Activated CD4-positive, alpha-beta T cell treated with anti-CD3 and anti-CD28 coated beads, Interleukin-10, Interleukin-2, amounts not matched to agents 100 ng/mL and 50 ng/mL, durations not matched to agents 16 hours and 8 hours (primary cell): ENCODE measurements at places on chromosomes 6 and 20.
A peak's percentile ranks its signal among the peaks of the same experiment; 100 is the strongest.

DNA sequence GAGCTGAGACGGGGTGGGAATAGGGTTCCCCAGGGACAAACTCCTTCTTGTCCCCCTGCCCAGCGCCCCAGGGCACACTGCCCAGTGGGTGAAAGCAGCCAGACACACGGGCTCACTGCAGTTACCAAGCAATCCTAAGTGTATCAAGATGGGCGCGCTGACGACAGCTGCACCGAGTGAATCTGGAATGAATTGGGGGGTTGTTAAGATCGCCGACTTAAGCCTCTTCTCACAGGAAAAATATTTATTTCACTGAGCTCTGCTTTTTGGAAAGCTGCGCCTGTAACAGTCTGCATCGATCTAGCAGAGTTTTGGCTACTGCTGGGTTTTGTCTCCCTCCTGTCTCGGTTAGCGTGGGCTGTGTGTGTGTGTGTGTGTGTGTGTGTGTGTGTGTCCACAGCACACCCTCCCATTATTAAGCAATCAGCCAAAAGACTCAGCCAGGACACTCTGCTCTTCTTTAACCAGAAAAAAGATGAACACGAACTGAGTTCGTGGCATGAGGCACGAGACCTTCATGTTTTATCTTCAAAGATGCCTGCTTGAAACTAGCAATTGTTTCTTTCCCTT lies 35.9 kb downstream of the RIPOR3 start:
- no peak for DNase-seq

DNA sequence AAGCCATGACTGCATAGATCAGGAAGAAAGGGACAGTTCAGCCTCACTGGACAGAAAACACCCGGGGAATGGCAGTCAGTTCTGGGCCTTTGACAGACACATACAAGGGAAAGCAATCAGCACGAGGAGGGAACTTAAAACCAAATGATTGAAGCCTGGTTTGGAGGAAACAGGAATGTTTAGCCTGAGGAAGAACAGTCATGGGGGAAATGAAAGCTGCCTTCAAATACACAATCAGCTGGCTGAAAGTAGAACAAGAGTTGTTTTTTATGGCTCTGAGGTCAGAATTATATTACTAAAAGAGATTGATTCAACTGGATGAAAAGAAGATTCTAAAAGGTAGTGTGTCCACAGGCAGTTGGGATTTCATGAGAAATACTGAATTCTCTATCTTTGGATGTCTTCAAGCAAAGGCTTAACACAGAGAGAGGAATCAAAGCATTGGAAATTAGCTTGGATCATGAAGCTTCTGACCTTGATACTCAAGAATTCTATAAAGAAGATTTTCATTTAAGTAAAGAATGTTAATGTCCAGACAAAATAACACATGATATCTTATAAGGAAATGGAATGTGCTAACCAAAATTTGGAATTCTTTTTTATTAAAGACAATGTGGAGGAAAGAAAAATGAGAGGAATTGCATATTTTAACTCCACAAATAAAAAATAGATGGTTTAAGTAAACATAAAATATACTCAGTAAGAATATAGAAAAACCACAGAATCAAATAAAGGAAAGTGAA lies 216.6 kb downstream of the IBTK start:
- no peak for DNase-seq

- no peak for DNase-seq
Observed at GRCh38 chr20:37413023-37413334, 67.0 kb downstream of the SRC start.

GRCh38 chr20:32289661-32290431 lies 12.4 kb downstream of the KIF3B start:
- DNase-seq = no peak

GRCh38 chr6:26380256-26380655 lies 2.7 kb upstream of the BTN2A2 start:
- DNase-seq = no peak

DNA sequence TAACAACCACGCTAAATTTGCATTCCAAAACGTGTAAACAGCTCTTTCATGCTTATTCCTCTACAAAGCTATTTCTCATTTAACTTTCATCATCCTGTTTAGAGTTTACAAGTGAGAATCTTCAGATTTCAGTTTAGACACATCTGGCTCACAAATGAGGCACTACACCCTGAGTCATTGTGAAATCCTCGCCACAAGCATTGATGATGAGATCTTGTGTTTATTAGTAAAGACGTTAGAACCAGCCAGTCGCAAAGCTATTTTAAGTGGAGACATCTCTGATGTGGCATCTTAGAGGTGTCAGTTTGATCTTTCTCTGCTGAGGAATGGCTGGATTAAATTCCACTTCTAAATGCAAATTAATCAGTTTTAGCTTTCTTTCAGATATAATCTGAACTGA lies 8.3 kb upstream of the ISM1 start:
- peak; percentile 68 for DNase-seq

GRCh38 chr6:32639440-32640394 lies 2.5 kb downstream of the HLA-DQA1 start:
- no peak for DNase-seq

DNA sequence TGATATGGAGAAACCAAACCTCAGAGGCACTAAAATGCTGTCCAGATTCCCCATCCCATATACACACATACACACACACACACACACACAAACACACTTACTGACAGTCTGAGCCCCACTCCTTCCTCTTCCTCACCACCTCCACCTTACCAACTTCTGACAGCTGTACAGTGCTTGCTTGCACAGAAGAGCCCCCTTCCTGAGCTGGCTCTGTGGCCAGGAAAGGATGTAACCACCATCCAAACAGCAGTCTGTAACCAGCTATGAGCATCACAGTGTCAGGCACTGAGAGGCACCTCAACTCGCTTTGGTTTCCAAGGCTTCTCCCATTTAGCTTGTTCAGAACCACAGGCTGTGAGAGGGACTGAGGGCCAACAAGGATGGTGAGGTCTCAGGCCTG lies 5.9 kb upstream of the C6orf136 start:
- no peak for DNase-seq

DNA sequence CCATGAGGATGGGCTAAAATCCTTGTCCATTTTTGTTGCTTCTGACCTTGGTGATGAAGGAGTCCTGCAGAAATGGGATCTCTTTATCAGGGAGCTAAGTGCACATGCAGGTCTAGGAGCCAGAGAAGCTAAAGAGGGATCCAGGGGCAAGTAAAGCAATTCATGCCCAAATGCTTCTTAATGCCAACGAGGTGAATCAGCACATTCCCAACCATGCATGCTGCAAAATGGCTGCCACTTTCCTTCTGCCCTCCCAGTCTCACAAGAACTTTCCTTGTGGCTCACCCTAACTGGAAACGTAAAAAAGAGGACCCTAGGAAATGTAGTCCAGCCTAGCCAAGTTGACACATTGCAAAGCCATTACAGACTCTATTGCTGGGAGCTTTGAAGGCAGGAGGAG lies 298.4 kb downstream of the MAFB start:
- no peak for DNase-seq

- DNase-seq = no peak
Observed at GRCh38 chr6:57177545-57178265, 5.6 kb downstream of the BAG2 start.

GRCh38 chr20:57167971-57168701 lies 98.3 kb downstream of the BMP7 start:
- no peak for DNase-seq

DNA sequence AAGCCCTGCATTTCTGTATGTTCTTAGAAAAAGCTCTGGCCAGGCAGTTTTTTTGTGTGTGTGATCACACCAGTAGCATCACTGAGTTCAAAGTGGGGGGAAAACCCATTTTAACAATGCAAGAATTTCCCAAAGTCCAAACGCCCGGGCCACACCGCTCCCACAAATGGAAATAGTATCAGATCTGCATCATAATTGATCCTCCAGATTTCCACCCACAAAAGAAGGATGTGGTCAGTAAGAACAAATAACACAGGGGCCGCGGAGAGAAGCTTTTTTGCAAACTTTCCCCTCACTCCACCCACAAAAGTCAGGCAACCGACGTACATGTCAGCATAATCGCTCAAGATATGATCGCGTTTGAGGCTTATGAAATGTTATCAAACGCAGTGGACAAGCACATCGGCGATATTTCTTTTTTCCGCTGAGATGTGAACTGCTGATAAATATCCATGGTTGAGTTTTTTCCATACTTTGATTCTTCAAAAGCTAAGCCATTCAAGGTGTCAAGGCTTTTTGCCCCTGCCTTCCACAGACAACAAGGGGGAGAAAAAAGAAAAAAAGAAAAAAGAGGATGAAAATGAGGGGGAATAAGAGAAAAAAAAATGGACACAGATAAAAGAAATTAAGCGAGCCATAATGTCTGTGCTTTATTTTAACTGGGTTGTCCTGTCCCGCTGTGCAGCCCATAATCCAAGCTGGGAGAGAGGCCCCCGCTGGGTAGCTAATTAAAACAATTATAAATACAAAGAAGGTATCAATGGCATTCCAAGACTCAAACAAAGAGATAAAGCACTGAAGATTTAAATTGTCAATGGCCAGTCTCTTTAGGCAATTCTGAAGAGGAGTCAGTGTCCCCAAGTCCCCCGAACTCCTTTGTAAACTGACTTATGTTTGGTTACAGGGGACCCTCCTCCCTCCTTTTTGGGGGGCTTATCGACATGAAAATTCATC lies 143.5 kb downstream of the ZFP64 start:
- peak; percentile 67 for DNase-seq

DNA sequence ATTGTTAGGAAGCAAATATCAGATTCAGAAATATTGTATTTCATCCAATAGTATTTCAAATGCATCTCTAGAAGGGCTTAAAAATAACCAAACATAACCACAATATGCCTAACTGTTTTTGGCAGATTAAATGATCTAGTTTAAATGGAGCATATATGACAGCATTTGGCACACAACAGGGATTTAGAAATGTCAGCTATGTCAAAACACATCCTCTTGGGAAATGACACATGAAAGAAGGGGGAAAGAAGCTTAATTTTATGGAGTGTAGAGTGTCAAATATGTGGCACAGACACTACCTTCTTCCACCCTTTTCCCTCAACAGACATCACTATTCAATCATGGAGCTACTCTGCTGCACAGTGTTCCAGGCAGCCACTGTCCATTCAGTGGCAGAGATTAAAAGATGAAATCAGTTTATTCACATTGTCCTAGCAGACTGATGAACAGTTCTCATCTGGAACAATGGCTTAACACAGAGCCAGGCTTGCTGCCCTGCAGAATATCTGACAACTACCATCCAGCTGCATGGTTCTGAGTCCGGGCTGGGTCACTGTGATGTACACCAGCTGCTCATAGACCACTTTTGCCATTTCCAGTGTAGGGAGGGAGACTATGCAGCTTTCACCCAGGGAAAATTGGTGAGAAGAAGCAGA lies 349.8 kb downstream of the DHX35 start:
- no peak for DNase-seq

DNA sequence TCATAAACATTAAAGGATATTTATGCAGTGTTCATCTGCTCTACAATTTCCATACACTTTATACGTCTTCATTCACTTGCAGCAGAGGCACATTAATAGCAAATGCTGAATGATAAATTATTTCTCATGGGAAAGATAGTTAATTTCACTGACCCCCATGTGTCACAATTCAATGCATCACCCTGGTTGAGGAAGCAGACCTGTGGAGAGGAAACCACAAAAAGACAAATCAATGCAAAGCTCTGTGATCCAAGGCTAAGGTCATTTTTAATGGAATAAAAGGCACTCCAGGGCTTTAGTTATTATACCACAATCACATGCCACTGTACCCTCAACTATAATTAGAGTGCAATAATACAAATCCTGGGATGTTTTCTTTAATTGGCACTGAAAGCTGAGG lies 40.3 kb upstream of the TENT5A start:
- no peak for DNase-seq

DNA sequence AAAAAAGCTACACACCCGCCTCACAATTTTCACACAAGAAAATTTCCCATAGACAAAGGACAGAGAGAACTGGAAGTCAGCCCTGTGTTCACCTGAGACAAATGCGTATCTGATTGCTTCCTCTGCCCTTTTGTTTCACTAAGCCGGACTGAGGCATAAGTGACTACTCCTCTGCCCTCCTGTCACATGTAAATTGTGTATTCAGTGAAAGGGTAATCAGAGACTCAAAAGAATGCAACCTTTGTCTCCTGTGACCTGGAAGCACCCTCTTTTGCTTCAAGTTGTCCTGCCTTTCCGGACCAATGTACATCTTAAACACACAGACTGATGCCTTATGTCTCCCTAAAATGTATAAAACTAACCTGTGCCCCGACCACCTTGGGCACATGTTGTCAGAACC lies 483.8 kb upstream of the EYS start:
- DNase-seq = no peak

DNA sequence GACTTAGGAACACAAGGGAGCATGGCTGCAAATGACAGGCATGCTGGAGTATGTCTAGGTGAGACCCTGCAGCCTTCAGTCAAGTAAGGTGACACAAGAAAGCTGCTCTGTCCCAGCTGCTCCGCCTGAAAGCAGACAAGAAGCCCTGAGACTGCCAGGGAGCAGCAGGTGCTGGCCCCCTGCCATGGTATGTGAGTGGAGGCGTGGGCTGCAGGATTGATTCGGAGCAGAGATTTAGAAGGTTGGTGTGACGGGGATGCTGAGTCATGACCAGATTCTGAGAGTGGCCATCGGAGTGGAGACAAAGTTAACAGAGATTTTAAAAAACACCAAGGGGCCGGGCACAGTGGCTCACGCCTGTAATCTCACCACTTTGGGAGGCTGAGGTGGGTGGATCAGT lies 17.8 kb downstream of the LRP11 start:
- DNase-seq = no peak

DNA sequence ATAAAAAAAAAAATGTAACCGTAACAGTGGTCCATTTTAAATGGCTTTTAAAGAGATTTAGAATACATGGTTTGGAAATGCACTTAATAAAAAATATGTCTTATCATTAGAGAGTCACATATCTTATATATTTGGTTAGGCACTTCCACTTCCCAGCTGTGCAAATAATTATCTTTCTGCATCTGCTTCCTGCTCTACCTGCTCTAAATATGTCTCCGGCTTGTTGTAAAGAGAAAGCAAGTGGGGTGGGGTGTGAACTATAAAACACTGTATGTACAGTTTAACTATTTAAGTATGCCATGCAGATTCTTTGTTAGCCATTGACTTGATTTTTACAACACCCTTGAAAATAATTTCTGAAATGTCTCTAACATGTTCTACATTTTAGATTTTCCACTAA lies 106.3 kb downstream of the NKAIN2 start:
- DNase-seq = no peak

DNA sequence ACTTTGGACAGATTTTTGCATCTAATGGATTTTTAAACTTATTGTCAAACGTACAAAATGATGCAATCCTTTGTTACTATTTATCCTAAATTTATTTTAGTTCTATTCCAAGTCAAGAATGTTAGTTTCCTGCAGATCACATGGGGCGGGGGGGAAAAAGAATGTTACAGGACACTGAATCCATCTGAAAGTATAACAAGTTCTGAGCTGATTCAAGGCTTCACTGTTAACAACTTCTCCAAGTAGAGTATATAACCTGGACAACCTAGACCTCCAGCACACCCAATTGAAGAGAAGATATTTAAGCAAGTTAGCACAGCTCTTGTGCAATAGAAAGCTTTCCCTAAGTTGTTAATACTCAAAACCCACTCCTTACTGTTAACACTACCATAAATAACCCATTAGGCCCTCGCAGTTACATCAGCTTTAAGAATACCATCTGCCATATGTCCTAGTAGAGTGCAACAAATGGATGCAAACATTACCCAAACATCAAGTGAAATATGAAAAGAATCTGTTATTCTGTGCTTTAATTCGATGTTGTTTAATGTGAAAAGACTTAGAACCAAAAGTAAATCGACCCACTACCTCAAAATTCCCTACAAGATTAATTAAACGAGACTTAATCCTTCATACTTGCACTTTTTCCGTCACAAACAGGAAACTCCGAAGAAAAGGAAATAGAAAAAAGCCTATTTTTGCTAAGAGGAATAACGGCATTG lies 1.3 kb downstream of the SEC63 start:
- no peak for DNase-seq
